Left ventricle myocardium inferior (tissue), 1 donor: ENCODE measurements at places on chromosomes 7 and 10.

- no peak for DNase-seq
Measured at GRCh38 chr7:3957472-3958108, 656.5 kb downstream of the SDK1 start.

GRCh38 chr7:116738378-116738777 lies 66.4 kb downstream of the MET start:
- DNase-seq, result no peak

DNA sequence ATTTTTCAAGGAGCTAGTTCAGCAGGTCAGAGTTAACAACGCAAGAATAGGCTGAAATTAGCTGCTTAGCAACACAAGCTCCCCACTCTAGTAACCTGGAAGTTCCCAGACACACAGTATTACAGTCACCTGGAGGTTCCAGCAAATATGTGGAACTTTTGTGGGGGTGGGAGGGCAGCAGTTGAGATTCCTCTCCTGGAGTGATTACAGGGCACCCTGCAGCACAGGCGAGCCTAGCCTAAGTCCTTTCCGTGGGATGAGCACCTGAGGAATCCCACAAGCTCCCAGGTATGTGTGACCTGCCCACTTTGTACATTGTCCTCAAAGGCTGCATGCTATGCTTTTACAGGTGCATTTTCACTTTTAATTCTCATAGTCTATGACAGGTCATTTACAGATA lies 13.6 kb downstream of the TPK1 start:
- no peak for DNase-seq

GRCh38 chr10:71727105-71727737 lies 7.6 kb upstream of the C10orf105 start:
- DNase-seq, result no peak

GRCh38 chr7:96067321-96067720 lies 254.6 kb downstream of the SLC25A13 start:
- no peak for DNase-seq

GRCh38 chr7:112781110-112781509 lies 9.1 kb downstream of the TMEM168 start:
- DNase-seq, result no peak

DNA sequence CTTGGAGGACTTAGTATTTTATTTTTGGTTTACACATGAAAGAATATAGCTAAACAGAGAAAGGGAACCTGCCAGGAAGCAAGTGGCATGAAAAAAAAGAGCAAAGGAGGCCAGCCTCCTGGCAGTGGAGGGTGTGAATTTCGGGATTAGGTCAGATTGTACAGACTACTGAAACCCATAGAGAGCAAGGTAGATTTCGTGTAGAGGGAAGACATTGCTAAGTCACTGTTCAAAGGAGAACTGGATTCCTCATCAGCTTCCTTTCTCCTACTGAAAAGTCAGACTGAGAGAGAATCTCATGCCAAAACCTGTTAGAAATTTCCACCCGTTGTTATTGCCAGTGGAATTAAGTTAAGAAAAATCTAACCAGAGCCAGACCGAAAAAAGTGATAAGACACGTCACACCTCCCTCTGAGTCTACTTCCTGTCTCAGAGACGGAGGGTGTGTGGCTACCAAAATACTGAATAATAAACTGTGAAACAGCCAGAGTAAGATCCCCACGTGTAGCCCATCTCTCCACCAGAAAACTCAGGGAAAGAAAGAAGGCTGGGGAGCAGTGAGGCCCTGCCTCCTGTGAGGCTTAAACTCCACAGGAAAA lies 118.8 kb downstream of the SKIDA1 start:
- no peak for DNase-seq

DNA sequence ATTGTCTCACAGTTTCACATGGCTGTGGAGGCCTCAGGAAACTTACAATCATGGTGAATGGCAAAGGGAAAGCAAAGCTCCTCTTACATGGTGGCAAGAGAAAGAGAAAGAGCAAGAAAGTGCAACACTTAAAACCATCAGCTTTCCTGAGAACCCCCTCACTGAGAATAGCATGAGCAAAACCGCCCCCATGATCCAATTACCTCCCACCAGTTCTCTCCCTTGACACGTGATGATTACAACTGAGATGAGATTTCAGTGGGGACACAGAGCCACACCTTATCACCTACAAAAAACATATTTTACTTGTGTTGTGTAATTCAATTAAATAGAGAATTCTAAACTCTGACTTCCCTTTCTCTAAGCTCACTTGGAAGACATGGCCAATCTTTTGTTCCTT lies 80.2 kb downstream of the SEMA3C start:
- no peak for DNase-seq

- DNase-seq, result no peak
Measured at GRCh38 chr7:104928721-104929400, 85.1 kb upstream of the KMT2E start.

- no peak for DNase-seq
Measured at GRCh38 chr7:143288836-143289235, 685 bp downstream of the CASP2 start.
